Right atrium auricular region (tissue), 2 donors: ENCODE measurements at places on chromosomes 13 and 19.

- DNase-seq = no peak
These were observed 188.9 kb downstream of the KCTD12 start for GRCh38 chr13:76697288-76697687.

- no peak for DNase-seq
These were observed 29.7 kb downstream of the MIPEP start for GRCh38 chr13:23859455-23859854.

- no peak for DNase-seq
These were observed 543.4 kb downstream of the SUCLA2 start for GRCh38 chr13:47457626-47458025.

DNA sequence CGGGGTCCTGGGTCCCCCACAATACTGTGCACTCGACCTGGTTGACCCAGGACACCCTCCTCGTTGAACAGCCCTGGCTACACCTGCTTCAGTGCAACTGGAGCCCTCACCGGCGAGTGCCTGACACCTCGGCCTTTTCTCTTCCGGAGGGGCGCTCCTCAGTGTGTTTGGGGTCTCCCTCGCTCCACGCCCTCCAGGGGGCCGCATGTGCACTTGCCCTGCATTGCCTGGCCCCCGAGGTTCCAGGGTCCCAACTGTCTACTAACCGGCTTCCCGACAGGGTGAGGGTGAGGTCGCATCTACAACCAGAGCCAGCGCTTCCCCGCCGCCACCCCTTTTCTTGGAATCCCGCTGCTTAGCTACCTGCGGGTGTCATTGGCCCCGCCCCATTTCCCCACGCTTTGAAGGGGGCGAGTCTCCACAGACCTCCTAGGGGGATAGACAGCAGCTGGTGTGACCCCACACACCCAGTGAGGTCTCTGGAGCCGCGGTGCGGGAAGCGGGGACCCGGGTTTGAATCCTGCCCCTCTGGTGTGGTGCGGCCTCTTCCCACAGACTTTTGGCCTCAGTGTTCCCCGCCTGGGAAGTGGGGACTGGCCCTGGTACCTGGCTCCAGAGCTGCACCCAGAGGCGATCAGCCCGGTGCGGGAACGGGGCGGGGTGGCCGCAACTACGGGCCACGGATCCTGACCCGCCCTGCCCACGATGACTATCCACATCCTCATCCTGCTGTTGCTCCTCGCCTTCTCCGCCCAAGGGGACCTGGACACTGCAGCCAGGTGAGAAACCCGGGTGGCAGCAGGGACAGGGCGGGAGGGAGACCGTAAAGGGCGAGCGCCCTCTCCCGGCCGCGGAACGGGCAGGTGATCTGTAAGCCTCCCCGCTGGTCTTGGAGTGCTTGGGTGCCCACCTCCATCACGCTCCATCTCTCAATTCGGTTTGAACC is at the start of gene ADM5:
Gene ADM5 (plus strand): TSS at position 462 of the 946 bp plus-strand sequence. CDS start 244 bp downstream, at position 706.
- no peak for DNase-seq

DNA sequence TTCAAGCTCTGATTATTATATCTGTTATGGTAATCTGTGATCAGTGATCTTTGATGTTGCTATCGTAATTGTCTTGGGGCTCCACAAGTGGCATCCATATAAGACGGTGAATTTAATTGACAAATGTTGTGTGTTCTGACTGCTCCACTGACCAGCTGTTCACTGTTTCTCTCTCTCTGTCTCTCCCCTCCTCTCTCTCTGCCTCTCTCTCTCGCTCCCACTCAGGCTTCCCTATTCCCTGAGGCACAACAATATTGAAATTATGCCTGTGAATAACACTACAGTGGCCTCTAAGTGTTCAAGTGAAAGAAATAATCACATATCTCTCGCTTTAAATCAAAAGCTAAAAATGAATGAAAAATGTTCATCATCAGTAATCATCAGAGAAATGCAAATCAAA is 4.4 kb upstream of the SACS start:
- no peak for DNase-seq

DNA sequence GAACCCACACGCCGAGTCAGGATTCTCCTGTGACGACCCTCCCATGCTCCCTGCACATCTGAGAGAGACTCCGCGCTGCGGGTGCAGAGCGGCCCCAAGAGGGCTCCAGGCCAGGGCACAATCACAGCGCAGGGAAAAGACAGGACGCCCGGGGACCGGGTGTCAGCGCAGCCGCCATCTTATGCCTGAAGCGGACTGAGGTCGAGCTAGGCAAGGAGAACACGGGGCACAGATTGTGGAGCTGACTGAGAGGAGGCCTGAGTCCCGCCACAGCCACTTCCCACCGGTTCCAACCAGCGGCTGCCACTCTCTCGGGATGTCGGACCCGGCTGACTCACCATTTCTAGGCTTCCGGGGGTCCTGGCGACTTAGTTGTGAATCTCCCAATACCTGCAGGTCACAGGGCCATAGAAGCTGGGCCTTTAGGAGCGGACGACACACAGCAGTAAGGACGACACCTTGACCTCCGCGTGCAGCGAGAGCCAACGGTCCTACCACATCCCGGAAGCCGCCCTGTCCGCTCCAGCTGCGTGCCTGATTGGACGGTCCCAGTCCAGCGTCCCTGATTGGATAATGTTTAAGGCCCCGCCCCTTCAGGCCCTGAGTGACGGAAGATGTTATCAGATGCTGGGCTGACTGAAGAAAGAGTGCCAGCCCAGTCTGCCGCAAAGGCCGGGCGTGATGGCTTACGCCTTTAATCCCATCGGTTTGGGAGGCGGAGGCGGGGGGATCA is at the start of gene ZNF728:
Gene ZNF728 (minus strand): TSS at position 487 of the 733 bp plus-strand sequence. CDS start 146 bp downstream, at position 341.
- DNase-seq = peak; percentile 89

GRCh38 chr19:47663435-47663910 is 49.7 kb upstream of the EHD2 start:
- no peak for DNase-seq

- no peak for DNase-seq
These were observed 136.3 kb upstream of the CSNK1A1L start for GRCh38 chr13:37241786-37242185.

DNA sequence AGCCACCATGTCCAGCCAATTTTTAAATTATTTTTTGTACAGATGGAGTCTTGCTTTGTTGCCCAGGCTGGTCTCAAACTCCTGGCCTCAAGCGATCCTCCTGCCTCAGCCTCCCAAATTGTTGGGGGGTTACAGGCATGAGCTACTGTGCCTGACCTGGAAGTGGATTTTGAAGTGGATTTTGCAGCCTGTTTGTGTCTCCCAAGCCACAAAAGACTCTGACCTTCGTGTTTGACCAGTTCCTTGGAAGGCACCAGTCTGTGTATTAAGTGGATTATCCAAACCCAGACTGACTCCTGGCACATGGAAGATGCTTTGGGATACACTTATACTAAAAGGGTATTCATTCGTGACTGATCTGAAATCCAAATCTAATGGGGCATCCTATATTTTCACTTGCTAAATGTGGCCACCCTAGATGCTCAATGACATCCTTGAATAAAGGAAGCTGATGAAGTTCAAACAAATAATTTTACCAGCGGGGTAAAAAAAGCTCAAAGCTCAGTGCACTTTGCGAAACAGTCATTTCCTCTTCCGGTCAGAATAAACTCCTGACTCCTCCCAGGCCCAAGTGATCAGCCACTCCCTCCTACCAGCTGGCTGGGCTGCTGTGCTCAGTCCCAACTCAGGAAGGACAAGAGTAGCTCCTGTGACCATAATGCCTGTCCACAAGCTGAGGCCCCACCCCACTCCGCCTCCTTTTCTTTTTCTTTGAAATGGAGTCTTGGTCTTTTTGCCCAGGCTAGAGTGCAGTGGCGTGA is 32.6 kb upstream of the GATAD2A start:
- peak; percentile 73 for DNase-seq

DNA sequence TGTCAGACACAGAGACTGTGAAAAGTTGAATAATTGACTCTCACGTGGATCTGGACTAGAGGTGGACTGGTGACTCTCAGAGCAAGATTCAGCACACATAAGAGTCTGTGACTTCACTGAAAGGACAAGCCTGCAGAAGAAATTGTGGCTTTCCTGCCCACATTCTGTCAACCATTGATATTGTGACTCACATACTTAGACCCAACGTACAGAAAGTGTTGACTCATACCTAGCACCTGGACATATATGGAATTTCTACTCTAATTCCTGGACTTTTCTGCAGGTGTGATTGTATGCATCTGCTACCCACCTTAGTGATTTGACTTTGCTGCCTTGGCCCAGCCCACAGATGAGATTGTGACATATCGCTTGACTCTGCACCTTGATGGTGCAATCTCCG is 15.6 kb upstream of the ZNF730 start:
- no peak for DNase-seq

- no peak for DNase-seq
These were observed 21.8 kb downstream of the MRPS12 start for GRCh38 chr19:38952395-38953165.
